ENCODE measurements at places on chromosomes 2 and 18. TPM values are rescaled to one million over a fixed set of nuclear protein-coding genes. Genes with fewer than 3 reads are reported as not detected.

- DNase-seq, result no peak
Observed at GRCh38 chr2:111030260-111030891, 90.3 kb upstream of the BCL2L11 start.

DNA sequence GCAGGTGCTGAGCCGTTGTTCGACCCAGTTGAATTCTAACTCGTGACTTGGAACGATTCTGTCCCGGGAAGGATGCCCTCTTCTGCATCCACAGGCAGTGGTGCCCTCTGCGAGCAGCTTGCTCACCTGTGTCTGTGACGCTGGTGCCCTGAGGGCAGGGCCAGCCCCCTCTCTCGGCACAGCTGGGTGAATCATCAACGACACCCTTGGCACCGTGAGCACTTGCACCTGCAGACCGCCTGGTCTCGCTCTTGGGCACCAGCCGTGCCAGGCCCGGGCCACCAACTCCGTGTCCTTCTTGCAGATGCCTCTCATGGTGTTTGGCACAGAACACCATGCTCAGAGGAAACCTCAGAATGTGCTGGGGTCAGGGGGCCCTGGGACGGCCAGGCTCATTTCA is 75.0 kb downstream of the SLC66A2 start:
- no peak for DNase-seq

- DNase-seq, result no peak
Observed at GRCh38 chr2:236161082-236161462, 7.1 kb downstream of the GBX2 start.

GRCh38 chr2:9638532-9638931 is 7.7 kb upstream of the YWHAQ start:
- DNase-seq, result no peak

GRCh38 chr2:201149064-201149820 is 33.3 kb downstream of the CFLAR start:
- DNase-seq, result no peak

DNA sequence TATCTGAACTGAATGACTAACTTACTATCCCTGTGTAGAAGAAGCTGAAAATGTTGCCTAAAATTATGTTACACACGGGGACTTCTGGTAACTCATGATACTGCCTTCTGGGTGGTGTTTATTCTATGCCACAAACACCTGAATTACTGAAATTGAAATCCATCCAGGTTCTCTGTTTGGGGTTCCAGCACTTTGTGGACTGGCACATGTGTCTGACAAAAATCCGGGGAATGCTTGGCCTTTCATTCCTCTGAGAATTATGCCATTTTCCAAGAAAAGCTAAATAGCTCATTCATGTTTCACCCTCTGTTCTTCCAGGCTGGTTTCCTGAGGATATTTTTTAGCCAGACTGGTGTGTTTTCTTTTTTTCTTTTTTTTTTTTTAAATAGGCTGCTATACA is 59.5 kb upstream of the POU3F3 start:
- no peak for DNase-seq

- DNase-seq, result no peak
Observed at GRCh38 chr2:197261808-197262226, 48.8 kb downstream of the ANKRD44 start.

- DNase-seq, result no peak
Observed at GRCh38 chr2:172105471-172106107, 2.9 kb upstream of the DLX2 start.

Gene FOXI3
- total RNA-seq, result not detected

Gene DSG1
- not detected for total RNA-seq

Gene ALPP
- not detected for total RNA-seq

Gene GCG
- total RNA-seq, result not detected
